ENCODE measurements at places on chromosomes 7 and 10. TPM values are rescaled to one million over a fixed set of nuclear protein-coding genes. Genes with fewer than 3 reads are reported as not detected.

Gene TBXAS1
- polyA plus RNA-seq = 19.8 TPM

- no peak for DNase-seq
Observed at GRCh38 chr7:139086454-139086853, 23.1 kb downstream of the ZC3HAV1 start.

Gene DNAJC12
- polyA plus RNA-seq = not detected

Gene AKR1D1
- polyA plus RNA-seq = not detected

GRCh38 chr7:30172451-30172850 is 37.7 kb downstream of the MTURN start:
- DNase-seq = no peak

- DNase-seq = no peak
Observed at GRCh38 chr7:105055621-105056020, 41.6 kb downstream of the KMT2E start.

DNA sequence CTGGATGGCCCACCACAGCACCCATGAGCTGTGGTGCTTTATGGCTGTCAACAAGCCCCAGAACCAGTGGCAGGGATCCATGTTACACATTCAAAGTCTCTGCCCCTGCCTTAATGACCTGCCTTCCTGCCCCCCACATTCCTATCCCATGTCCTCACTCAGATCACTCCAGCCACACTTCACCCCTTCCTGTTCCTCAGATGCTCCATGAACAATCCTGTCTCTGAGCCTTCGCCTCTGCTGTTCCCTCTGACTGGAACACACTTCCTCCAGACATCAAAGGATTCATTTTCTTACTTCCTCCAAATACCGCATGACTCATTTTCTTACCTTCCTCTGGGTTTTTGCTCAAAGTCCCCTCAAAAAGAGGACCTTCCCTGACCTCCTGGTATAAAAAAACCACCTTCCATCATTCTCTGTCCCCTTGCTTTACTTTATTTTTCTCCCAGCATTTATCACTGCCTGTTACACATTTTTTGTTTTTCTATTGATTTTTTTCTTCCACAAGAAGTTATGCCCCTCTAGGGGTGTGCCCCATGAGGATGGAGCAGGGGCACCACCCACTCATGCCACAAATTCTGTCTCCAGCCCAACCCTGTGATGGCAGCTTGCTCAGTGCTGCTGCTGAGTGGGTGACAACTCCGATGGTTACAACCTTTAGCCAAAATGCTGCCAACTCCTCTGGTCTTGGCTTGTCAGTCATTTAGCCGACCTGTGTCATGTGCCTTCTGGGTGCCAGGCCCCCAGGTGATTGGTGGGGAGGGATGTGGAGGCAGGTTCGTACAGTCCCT is 18.2 kb downstream of the COL13A1 start:
- no peak for DNase-seq

Gene OR2A42
- polyA plus RNA-seq = not detected

Gene ITIH2
- not detected for polyA plus RNA-seq

All from CD4-positive, alpha-beta memory T cell (primary cell).